ENCODE measurements at places on chromosomes 1 and 21.

DNA sequence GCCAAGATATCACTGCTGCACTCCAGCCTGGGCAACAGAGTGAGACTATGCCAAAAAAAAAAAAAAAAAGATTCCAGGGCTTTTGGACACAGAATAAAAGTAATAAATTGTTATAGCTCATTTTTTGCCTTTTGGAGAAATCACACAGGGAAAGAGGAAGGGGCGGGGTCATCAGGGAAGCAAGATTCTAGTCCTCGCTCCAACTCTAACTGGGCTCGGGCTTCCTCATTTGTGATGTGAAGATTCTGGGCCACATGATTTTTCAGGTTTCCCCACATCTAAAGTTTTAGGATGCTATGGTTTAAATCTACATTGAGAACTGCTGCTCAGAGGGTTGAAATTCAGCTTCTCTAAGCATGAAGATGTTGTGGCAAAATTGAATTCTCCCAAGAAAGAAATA, 179.3 kb upstream of the PLXNA2 start:
- DNase-seq = no peak

DNA sequence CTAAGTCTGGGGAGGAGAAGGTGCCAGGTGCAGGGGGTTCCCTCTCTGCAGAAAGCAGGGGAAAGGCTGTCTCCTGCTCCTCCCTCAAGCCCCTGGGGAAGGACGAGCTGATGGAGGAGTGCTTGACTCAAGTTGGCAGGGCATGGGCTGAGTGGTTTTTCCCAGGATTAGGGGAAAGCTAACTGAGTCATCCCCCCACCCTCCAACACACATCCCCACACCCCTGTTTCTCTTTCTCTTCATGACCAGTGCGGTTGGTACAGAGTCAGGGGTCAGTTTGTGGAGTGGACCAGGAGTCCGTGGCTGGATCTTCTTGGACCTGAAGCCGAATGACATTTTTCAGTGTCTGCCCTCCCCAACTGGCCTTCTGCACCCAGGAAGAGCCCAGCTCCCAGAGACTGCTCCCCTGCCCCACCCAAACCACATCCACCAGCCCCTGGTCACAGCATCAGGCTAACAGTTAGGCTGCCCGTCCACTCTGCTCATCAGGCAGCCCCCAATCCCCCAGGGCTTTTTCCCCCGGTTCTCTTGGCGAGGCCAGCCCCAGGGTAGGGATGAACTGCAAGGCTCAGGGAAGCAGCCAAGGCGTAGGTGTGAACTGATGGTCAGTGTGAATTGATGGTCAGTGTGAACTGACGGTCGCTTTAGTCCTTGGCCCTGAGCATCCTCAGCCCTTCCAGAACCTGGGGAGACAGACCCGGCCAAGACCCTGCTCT, 81.0 kb downstream of the PAX7 start:
- DNase-seq = no peak

DNA sequence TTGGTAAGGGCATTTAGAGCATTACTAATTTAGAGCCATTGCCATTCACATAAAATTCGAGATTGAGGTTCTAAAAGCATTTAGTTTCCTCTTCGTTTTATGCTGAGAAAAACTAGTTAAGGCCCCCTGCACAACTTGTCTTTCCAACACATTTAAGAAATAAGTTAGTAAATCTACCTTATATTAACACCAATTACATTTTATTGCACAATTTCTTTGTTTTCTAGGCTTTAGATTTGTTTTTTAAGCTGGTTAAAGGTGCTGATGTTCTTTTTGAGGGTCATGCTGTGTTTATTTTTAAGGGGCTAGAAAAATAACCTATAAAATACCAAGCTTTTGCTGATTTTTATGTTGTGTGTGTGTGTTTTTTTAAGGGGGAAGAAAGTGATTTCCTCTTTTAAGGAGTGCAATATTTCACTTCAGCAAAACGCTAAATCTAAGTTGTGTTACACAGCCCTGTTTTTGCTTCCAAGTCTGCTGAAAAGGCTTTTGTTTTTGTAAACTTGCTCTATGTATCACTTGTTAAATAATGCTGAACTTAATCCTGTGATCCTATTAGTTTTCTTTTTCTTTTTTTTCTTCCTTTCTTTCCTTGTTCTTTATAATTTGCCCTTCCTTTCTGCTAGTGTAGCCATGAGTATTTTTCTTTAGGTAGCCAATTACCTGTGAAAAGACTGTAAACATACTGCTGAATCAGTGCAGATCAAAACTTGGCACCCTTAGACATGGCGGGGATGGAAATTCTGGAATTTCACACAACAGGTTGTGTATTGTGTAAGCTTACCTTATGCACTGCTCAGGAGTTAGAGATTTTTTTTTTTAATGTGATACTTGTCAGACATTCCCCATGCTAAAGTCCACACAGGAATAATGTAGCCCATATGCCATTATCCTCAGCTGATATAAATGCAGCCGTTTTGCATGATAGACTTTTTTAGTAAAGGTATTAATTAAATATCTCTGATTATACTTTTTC, 1.5 kb downstream of the CEPT1 start:
- no peak for DNase-seq

DNA sequence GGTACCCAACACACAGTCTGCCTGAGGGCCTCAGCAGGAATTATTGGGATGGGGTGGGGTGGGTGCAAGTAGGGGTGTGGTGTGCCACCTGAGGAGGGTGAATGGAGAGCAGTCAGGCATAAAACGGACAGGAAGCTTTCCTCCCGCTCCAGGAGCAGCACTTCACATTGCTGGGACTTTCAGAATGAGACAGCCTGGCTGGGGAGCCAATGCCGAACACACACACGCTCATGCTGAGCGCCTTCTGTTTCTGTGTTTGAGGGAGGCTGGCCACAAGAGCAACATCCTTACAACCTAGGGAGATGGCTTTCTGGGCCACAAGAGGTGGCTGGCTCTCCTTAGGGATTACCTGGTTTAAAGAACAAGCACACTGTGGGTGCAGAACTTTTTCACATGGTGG, 98.0 kb downstream of the LAMC2 start:
- DNase-seq = no peak

GRCh38 chr1:212700223-212700891, 717 bp upstream of the BATF3 start:
- DNase-seq = peak; percentile 15

DNA sequence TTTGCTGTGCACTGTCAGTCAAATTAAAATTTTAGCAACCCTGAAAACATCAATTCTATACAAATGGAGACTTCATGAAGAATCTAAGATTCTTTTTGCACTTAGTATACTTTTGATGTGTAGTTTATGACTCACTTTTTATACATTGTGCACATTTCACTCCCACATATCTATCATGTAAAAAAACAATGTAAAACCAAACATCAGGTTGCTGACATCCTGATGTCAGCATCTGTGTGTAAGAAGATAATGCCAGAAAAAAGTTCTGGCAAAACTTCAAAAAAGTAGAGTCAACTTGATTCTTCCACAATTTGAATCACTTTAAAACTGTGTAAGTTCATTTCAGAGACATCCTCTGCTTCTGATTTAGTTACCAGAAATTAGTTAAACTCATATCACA, 115.7 kb downstream of the CENPF start:
- no peak for DNase-seq

- DNase-seq = no peak
Observed at GRCh38 chr1:192943522-192943921, 115.6 kb downstream of the UCHL5 start.

DNA sequence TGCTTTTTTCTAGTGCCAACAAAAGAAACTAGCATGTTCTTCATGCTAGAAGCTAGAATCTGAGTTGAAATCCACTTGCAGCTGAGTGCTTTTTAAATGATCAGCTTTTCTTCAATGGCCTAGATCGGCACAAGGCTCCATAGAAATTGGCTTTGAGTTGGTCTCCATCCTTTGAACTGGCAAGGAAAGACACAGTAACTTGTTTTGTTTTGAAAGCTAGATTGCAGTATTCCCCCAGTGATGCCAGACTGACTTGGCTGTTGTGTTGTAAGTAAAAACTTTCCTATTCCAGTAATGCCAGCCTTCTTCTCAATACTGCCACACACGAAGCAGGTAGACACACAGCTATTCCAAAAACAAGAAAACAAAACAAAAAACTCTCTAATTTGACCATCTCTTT, 139.1 kb downstream of the FMN2 start:
- DNase-seq = no peak

DNA sequence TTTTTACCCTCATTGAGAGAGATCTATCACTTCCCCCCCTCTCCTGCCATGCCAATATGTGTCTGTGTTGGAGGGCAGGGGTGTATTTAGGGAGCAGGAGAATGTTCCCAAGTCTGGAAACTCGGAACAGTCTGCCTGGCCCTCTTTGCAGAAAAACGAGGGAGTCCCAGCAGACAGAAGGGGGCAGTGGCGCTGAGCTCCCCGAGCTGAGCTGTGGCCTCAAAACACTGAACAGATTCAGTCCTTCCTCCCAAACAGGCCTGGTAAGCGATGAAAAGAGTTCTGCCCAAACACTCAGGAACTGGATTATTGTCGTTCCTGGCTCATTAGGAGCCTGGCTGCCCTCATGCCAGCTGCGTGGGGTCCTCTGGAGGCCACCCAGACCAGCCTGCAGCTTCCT, 981 bp downstream of the CLDN14 start:
- DNase-seq = no peak

GRCh38 chr1:164777518-164777917, 218.5 kb downstream of the PBX1 start:
- DNase-seq = no peak

DNA sequence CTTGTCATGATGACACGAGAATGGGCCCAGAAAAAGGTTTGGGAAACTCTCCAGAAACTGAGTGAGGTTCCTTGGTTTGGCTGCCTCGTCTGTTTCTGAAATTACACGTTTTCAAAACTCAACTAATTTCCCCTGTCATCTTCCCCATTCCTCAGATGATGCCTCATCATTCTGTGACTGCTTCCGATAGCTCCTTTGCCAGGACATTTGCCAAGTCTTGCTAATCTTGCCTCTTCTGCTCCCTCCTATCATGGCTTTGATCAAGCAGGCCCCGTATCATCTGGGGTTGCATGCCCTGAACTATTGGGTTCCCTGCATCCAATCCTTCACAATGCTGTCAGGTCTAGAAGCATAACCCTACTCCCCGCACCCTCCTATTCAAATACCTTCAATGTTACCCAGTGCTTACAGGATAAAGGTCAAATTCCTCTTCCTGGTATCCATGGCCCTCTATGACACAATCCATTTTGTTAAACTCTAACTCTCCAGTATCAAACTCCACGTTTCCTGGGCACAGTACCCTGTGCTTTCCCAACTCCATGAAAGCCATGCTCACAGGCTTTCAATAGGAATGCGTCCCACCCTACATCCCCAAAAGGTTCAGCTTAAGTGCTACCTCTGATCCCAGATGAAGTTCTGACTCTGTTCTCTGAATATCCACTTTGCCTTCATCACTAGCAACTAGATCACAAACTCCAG, 22.2 kb upstream of the TMEM200B start:
- no peak for DNase-seq

- DNase-seq = no peak
Observed at GRCh38 chr1:3912809-3913685, 13.0 kb upstream of the C1orf174 start.

DNA sequence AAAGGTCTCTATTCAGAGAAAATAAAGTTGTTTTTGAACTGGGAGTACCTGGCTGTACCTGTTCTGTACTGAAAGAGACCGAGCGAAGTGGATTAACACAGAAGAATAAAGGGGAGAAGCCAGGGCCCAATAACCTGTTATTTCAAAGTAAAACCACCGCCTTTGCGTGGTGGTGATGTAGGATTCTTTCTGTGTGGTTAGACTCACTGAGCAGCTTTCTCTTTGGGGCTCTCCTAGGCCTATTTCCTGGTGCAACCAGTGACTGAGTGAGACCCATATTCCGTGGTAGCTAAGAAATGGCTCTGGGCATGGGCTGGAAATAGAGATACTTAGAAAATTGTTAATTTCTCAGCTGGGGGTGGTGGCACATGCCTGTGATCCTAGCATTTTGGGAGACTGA, 99.9 kb downstream of the XCL2 start:
- DNase-seq = no peak

GRCh38 chr1:22751124-22751531, 40.5 kb downstream of the EPHB2 start:
- no peak for DNase-seq

DNA sequence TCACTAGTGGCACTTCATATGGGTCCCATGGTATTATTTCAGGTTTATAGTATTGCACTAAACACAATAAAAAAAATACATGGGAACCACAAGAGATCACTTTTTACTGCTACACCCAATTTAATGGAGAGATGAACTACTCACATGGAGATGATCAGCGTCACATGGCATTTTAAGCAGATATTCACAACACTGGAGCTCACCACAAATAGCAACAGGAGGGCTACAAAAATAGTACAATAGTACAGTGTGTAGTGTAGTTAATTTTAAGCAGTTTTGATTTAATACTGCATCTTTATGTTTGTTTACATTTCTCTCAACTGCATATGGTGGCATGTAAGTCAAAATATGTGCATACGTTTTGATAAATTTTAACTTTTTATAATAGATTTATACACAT, 31.0 kb downstream of the SNX7 start:
- DNase-seq = no peak

- DNase-seq = peak; percentile 40
Observed at GRCh38 chr1:64515427-64515826, 45.5 kb downstream of the CACHD1 start.

GRCh38 chr1:31583995-31584868, 7.9 kb downstream of the TINAGL1 start:
- DNase-seq = no peak

DNA sequence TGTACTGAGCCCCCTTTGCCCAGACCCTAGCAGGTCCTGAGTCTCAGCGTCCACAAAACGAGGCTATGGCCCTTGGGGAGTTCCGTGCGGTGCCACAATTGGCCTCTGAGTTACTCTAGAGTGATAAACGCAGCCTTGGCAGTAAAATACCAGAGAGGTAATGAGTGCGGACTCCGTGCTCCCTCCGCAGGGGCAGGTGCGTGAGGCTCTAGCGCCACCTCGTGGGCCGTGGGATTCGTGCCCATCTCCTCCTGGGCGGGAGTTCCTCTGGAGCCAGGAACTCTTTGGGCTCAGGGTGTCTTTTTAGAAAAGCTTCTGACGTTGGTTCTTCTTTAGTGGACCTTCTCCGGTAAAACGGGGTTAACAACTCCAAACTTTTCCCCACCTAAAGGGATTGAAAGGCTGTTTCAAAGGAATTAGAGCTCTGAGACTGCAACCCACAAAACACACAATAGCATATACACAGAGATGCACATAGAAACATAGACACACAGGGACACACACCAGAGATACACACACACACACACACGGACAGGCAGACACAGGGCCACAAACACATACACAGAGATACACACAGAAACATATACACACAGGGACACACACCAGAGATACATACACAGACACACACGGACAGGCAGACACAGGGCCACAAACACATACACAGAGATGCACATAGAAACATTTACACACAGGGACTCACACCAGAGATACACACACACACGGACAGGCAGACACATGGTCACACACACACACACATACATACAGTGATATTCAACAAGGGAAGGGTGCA, 99.4 kb downstream of the KCNJ15 start:
- DNase-seq = peak; percentile 57

DNA sequence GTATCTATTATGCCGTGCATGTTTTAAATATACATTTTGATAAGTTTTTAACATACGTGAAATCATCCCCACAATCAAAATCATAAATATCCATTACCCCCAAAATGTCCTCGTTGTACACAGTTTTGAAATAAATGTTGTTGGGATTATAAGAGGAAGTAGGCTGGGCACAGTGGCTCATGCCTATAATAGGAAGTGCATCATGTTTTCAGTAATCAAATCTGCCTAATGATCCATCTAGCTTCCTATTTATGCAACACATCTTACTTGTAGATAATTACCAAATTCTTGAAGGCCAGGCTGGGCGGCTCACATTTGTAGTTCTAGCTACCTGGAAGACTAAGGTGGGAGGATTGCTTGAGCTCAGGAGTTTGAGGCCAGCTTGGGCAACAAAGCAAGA, 15.0 kb upstream of the IFNGR2 start:
- DNase-seq = no peak
